ENCODE measurements at places on chromosomes 13 and 19.

GRCh38 chr13:66972659-66973058 is 257.5 kb downstream of the PCDH9 start:
- no peak for DNase-seq

- no peak for DNase-seq
These were observed 386.8 kb upstream of the DACH1 start for GRCh38 chr13:72253754-72254153.

DNA sequence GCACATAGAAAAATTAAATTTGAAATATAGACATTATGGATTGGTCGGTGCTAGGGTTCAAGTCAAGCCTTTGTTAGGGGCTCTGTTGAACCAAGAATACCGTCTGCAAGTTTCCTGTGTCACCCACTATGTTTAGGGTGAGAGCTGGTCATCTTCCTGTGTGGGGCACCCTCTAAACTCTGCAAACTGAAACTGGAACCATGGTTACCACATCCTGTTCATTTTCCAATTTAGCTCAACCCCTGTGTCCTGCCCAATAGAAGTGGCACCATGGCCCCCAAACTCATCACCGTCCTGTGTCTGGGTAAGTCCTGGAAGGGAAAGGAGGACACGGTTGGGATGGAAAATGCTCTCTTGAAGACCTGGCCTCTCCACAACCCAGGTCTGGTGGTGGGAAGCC is 29.9 kb downstream of the LAIR2 start:
- no peak for DNase-seq

- no peak for DNase-seq
These were observed 92.1 kb downstream of the USP12 start for GRCh38 chr13:27079421-27079958.

DNA sequence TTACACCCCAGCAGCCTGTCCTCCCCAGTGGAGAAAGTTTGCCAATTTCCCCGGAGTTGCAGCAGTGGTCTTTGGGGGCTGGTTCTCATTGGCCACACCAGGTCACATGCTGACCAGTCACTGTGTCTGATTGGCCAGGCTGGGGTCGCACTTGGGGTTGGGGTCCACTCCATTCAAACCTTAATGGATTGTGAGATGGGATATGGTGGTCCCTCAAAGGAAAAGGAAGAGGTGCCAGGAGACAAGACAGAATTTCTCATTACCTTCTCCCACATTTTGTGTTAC is 3.4 kb downstream of the PPM1N start:
- no peak for DNase-seq

GRCh38 chr19:33312065-33312464 is 9.7 kb upstream of the CEBPA start:
- DNase-seq = no peak

DNA sequence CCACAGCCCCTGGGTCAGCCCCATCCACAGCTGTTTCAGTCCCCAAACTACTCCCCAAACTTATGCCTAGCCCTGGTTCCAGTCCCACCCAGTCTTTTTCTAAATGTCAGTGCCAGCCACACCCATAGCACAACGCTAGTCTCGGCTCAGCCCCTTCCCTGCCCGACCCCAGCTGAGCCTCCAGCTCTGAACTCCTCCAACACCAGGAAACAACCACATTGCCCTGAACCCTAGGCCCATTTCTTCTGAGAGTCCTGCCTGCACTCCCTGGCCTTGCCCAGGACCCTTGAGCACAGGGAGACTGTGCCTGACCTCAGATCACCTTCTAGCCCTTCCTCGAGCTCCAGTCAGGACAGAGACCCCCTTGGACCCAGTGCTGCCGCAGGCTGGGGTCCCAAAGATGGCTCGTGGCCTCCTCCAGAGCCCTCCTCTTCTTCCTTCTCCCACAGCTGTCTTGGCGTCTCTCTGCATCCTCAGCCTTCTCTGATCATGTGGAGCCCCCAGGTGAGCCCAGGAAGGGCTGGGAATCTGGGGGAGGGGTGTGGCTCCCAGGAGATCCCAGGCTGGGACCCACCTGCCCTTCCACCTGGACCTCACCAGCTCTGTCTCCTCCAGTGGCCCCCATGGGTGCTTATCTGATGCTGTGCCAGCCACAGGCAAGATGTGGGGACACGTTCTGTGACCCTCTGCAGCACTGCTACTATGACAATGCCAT is 33.0 kb upstream of the IGFL1 start:
- DNase-seq = no peak

GRCh38 chr13:49869519-49869918 is 66.6 kb downstream of the SPRYD7 start:
- DNase-seq = no peak

DNA sequence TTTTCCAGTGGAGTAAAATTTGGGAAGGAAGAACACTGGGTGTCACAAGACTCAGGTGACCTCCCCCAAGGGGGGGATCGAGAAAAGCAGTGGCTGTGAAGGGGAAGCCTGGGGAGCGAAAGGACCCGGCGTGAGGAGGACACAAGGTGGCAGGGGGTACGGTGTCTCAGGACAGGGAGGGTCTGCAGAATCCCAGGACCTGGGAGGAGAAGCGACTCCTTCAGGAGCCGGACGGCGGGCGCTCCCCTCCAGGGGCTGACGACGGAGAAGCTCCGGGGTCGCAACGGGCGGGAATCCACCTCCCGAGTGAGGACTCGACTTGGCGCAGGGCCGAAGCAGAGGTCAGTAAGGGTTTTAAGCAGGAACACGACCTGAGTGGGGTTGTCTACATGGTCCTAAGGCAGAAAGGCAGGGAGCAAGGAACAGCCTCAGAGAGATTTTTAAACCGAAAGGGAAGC is 529 bp downstream of the ZNF836 start:
- peak; percentile 30 for DNase-seq

GRCh38 chr19:20252613-20253012 is 85.6 kb downstream of the ZNF486 start:
- DNase-seq = no peak
